ENCODE measurements at places on chromosomes 3 and 15.

GRCh38 chr3:79824166-79824565, 56.4 kb upstream of the ROBO1 start:
- no peak for DNase-seq

DNA sequence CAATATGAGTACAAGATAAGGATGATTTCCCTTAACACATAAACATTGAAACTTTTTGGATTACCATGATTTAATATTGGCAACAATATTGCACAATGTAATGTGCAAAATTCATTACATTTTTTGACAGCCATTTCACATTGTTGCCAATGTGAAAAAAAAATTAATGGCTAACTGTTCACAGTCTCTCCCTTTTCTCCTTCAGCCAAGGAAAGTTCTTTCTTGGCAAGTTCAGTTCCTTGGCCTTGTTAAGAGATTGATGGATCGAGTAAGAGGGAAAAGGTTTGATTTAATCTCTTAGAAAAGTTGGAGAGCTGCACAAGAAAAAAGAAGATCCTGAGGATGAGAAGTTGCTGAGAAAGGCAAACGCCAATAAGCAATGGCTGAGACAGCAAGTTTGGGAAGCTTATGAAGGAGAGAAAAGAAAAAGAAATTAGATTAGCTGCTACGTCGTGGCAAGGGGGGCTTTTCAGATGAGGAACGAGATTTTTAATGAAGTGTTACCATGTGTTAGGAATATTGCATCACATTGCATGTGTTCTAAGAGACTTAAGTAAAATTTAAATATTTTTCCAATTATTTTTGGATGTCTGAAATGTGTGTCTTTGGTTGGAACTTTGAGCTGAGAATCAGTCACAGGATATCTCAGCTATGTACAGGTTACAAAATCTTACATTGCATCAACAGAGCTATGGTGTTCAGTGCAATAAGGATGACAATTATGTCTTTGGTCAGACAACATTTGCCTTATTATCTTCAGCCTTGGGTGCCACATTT, 61.4 kb upstream of the ZNF280D start:
- no peak for DNase-seq

GRCh38 chr3:171948674-171949073, 90.7 kb upstream of the FNDC3B start:
- no peak for DNase-seq

DNA sequence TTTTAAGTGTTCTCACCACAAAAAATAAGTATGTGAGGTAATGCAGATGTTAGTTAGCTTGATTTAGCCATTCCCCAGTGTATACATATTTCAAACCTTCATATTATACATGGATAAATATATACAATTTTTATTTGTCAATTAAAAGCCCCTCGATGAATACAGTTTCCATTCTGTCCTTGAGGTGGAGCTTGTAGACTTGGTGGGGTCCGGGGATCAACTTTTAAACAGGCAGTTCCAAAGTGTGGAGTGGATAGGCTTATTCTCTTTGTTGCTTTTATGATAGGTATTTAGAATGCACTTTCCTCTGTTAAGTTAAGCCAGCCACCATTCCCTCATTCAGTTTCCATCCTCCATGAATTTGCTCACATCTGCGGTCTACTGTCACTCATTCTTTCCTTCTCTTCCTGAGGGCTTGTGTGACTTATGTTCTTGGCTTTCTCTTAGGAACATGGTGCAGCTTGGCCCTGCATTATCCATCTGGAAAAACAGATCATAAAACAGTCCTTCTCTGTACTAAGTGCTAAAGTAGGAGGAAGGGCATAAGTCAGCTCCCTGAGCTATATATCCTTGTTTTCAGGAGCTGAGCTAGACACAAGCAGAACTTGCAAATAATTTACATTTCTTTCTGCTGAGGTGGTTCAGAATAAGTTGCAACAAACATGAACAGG, 149.1 kb downstream of the NFKBIZ start:
- no peak for DNase-seq
